ENCODE measurements at places on chromosomes 1 and 21.
A peak's percentile ranks its signal among the peaks of the same experiment; 100 is the strongest.

DNA sequence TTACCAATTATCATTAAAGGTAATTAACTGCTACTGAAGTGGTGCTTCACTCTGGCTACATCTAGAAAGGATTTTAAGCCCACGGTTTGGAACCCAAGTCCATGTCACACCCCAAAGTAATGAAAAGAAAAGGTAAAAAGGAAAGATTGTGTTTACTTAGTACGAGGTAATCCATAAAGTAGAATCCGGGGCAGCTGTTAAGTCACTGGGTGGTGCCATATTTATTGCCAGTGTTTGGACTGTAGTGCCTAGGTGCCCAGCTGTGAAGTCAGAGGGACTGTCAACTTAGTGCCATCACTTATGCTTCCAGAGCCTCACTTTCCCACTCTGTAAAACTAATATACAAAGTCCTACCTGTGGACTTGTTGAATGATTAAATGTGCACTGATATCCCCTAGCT lies 52.2 kb upstream of the GRHL3 start:
- DNase-seq, result no peak

GRCh38 chr1:7422966-7423365 lies 348.1 kb upstream of the VAMP3 start:
- no peak for DNase-seq

- no peak for DNase-seq
Observed at GRCh38 chr1:156165083-156165482, 11.7 kb downstream of the SEMA4A start.

GRCh38 chr1:205298191-205298994 lies 23.2 kb downstream of the NUAK2 start:
- peak; percentile 69 for DNase-seq

GRCh38 chr1:215397843-215398242 lies 169.3 kb upstream of the KCTD3 start:
- no peak for DNase-seq

Data from fibroblast of the conjunctiva (primary cell).